ENCODE measurements at places on chromosomes 6 and 20.
A peak's percentile ranks its signal among the peaks of the same experiment; 100 is the strongest.

GRCh38 chr6:131408811-131409210 is 164.2 kb upstream of the ARG1 start:
- no peak for DNase-seq

GRCh38 chr20:36830791-36831691 is 44.9 kb upstream of the TLDC2 start:
- DNase-seq, result no peak

GRCh38 chr6:135183532-135184440 is 2.7 kb downstream of the MYB start:
- DNase-seq, result peak; percentile 66

DNA sequence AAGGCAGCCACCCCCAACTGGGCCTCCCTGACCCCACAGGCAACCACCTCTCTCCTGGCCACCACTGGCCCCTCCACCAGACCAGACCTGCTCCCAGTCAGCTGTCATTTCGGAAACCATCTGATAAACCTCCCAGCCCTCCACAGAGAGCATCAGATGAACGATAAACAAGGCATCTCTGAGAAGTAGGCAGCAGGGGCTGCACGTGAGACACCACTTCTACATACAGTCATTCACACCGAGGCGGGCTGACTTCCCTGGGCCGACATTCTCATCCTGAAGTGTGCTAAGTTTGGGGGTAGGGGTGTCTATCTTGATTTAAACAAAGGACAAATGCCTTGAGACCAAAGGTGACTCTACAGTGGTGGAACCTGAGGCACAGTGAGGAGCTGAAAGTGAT is 13.8 kb downstream of the CPNE5 start:
- no peak for DNase-seq

- no peak for DNase-seq
These were observed 53.9 kb upstream of the SCML4 start for GRCh38 chr6:107877968-107878367.

DNA sequence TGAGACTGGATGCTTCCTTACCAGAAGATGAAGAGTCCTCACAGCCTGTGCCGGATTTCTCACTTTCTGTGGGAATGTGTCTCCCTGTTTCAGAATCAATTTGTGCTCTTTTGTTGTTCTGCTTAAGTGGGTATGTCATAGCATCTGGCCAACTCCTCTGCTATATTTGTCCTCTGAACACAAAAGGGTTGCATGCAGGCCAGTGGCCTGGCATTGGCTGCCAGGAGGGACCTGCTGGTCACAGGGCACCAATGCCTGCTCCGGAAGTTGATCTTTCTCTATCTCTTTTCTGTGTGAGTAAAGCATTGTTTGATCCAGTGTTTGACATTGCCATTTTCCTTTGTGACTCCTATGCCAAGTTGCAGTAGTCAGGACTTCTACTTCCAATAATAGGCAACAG is 47.8 kb downstream of the JARID2 start:
- DNase-seq, result no peak

Data from NCI-H774 (cell line).